ENCODE measurements at places on chromosomes 1 and 21. TPM values are rescaled to one million over a fixed set of nuclear protein-coding genes. Genes with fewer than 3 reads are reported as not detected.

DNA sequence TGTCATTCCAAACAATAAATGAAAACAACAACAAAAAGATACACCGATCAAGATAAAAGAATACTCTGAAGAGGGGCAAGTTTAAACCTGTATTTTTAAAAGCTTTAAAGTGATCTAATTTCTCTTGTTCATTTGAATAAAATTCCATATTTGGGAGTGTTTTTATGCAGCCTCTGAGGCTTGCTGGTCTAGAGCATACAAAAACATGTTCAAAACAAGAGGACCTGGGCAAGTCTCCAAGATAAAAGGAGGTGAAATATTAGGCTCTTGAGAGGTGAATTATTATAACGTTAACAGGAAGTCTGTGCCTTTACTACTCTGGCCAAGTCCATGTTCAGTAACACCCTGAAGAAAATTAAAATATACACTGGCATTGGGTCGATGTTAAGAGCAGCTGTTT, 20.1 kb downstream of the URB1 start:
- no peak for DNase-seq
- no peaks in the 10 kb centered on the region for H3K4me1 ChIP-seq
- H3K36me3 ChIP-seq: no peaks in the 10 kb centered on the region
- no peak overlapping the region for H3K4me3 ChIP-seq

DNA sequence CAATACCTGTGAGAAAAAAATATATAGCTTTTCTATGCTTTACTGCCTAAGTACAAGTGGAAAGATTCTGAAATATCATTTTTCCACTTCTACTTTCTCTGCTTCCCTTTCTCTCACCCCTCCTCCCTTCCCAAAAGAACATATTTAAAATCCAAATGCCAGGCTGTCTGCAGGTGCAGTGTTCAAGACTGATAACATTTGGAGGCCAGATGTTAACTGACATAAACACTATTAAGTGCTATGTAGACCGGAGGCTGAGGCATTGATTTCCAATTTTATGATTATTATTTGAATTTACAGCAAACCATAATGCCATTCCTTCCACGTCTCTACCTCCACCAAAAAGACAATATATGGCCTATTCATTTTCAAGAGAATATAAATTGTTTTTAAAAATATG, 296.9 kb upstream of the SGIP1 start:
- H3K27me3 ChIP-seq: peaks cover 8% of the 10 kb centered on the region
- peak overlapping the region; percentile 70 for H3K4me3 ChIP-seq
- peaks cover 43% of the 10 kb centered on the region for H3K4me1 ChIP-seq
- H3K27ac ChIP-seq: peak overlapping the region; percentile 44
- no peaks in the 10 kb centered on the region for H3K36me3 ChIP-seq
- no peak for DNase-seq

GRCh38 chr1:19202396-19202795, 7.7 kb downstream of the UBR4 start:
- H3K4me1 ChIP-seq: peaks cover 13% of the 10 kb centered on the region
- H3K4me3 ChIP-seq: no peak overlapping the region
- no peaks in the 10 kb centered on the region for H3K27me3 ChIP-seq
- no peak overlapping the region for H3K27ac ChIP-seq

SNX7 gene
- total RNA-seq: 20.3 TPM

- H3K27me3 ChIP-seq: peaks cover 2% of the 10 kb centered on the region
- DNase-seq: no peak
- H3K36me3 ChIP-seq: no peaks in the 10 kb centered on the region
- no peak overlapping the region for H3K4me3 ChIP-seq
- H3K27ac ChIP-seq: no peak overlapping the region
Measured at GRCh38 chr1:86714159-86714558, 9.8 kb downstream of the SH3GLB1 start.

PRKACB gene
- total RNA-seq: 11.2 TPM

DNA sequence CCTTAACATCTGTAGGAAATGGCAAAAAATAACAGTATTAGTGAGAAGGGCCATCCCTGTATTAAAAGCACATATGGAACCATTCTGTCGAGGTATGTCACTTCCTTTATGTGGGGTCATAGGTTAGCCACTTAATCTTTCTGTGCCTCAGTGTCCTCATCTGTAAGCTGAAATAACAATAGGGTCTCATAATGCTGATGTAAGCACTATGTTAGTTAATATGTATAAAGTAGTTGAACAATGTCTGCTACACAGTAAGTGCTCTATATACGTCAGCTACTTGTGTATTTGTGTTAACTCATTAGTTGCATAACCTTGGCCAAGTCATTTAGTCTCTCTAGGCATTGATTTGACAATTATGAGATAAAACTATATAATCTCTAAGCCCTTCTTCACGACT, 11.8 kb downstream of the PLPPR5 start:
- no peaks in the 10 kb centered on the region for H3K27me3 ChIP-seq
- H3K36me3 ChIP-seq: no peaks in the 10 kb centered on the region
- no peaks in the 10 kb centered on the region for H3K4me1 ChIP-seq
- H3K27ac ChIP-seq: no peak overlapping the region
- DNase-seq: no peak

GRCh38 chr1:230159580-230159979, 92.5 kb downstream of the GALNT2 start:
- H3K27ac ChIP-seq: no peak overlapping the region
- DNase-seq: no peak
- H3K4me3 ChIP-seq: no peak overlapping the region
- H3K27me3 ChIP-seq: no peaks in the 10 kb centered on the region
- H3K4me1 ChIP-seq: peaks cover 17% of the 10 kb centered on the region

GRCh38 chr1:196608390-196609369, at the start of gene KCNT2:
TSS of gene KCNT2 (minus strand) at chr1:196608440. CDS start at chr1:196608309, 131 bp downstream.
- peak; percentile 95 for DNase-seq
- H3K4me3 ChIP-seq: peak within 1 kb of the TSS; percentile 95
- no peaks in the 10 kb centered on the region for H3K36me3 ChIP-seq
- peaks cover 5% of the 10 kb centered on the region for H3K27me3 ChIP-seq
- peaks cover 30% of the 10 kb centered on the region for H3K4me1 ChIP-seq

DNA sequence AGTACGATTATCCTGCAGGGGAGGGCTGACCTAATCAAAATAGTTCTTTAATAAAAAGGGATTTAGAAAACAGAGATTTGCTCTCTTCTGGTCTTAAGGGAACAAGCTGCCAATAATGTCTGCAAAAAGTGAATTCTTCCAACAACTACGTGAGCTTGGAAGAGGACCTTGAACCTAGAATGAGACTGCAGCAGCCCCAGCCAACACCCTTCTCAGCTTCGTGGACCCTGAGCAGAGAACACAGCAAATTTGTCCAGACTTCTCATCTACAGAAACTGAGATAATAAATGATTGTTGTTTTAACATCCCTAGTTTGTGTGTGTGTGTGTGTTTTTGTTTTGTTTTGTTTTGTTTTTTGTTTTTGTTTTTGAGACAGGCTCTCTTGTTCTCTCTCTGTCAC, 309.4 kb downstream of the GRIK1 start:
- no peak overlapping the region for H3K27ac ChIP-seq
- no peaks in the 10 kb centered on the region for H3K27me3 ChIP-seq
- no peaks in the 10 kb centered on the region for H3K4me1 ChIP-seq
- no peaks in the 10 kb centered on the region for H3K36me3 ChIP-seq
- H3K4me3 ChIP-seq: no peak overlapping the region

ANKRD65 gene
- total RNA-seq: 38.4 TPM

TSSK3 gene
- 1.6 TPM for total RNA-seq

WDR26 gene
- total RNA-seq: 110 TPM

DNA sequence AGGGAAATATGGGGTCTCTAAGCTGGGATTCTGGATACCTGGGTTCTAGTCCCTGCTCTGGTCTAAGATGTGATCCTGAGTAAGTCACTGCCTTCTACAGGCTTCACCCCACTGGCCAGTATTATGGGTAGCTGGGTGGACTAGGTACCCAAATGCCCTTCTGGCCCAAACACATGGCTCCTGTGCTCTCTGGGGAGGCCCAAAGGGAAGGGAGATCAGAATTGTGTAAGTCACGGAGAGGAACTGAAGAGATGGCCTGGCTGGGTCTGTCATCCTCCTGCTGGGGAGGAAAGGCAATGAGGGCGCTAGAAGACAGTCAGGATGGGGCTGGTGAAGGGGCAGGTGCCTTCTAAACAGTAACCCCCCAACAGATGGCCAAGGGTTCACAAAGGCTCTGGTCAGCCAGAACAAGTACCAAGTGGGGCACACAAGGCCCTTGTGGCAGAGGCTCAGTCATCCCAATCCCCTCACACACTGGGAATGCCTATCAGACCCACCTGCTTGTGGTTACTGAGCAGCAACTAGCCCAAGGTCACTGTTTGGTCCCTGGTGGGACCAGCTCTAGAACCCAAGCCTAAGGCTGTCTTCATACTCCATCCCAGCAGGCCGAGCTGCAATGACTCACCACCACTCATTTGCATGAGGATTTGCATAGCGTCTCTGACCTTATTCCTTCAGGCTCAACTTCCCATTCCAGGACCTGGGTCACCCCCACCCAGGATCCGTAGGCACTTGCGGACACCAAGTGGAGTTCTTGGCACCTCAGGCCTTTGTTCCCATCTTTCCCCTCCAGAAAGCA, 9.2 kb downstream of the MEF2D start:
- H3K27me3 ChIP-seq: peaks cover 29% of the 10 kb centered on the region
- H3K27ac ChIP-seq: peak overlapping the region; percentile 100
- H3K4me1 ChIP-seq: peaks cover 80% of the 10 kb centered on the region

- H3K27me3 ChIP-seq: no peaks in the 10 kb centered on the region
- H3K4me3 ChIP-seq: no peak overlapping the region
- no peak for DNase-seq
Measured at GRCh38 chr1:200905411-200906052, 10.8 kb downstream of the INAVA start.

DNA sequence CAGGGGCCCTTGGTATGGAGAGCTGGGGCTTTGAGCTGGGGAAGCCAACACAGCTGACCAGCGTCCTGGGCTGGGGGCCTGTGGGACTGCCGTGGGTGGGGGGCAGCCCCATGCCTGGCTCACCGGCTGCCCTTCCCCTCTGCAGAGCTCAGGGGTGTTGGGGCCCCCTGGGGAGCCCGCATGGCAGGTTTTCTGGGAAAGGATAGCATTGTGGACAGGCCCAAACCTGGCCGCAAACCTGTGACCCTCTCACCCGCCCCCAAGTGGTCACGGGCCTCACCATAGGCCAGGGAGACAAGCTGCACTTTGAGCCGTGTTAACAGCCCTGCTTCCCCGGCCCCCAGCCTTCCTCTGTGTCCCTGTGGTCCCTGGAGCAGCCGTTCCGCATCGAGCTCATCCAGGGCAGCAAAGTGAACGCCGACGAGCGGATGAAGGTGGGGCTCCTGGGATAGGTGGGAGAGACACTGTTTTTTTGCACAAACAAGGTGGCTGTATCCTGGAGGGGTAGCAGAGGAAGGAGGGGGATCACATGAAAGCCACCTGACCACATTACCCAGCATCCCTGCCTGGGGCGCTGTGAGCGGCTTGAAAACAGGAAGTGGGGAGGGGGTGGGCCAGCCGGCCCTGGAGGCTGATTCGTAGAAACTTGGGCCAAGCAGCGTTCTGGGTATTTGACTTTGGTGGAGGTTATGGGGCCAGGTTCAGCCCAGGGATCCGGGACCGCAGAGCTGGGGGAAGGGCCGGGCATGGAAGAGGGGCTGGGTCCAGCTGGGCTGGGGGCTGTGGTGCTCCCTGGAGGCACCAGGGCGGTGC, 65.9 kb downstream of the PIK3CD start:
- no peaks in the 10 kb centered on the region for H3K36me3 ChIP-seq
- no peaks in the 10 kb centered on the region for H3K4me1 ChIP-seq
- no peak overlapping the region for H3K4me3 ChIP-seq
- H3K27me3 ChIP-seq: peaks cover 4% of the 10 kb centered on the region

GRCh38 chr1:165645654-165646366, 14.8 kb downstream of the MGST3 start:
- DNase-seq: no peak
- H3K4me1 ChIP-seq: no peaks in the 10 kb centered on the region
- no peak overlapping the region for H3K4me3 ChIP-seq
- H3K27ac ChIP-seq: no peak overlapping the region
- no peaks in the 10 kb centered on the region for H3K36me3 ChIP-seq
- peaks cover 2% of the 10 kb centered on the region for H3K27me3 ChIP-seq

RHBDL2 gene
- not detected for total RNA-seq

CLCA4 gene
- not detected for total RNA-seq

CCT3 gene
- total RNA-seq: 347 TPM

GRCh38 chr21:30434033-30434631, 4.1 kb downstream of the KRTAP13-4 start:
- peak; percentile 56 for DNase-seq
- no peaks in the 10 kb centered on the region for H3K36me3 ChIP-seq
- H3K27ac ChIP-seq: no peak overlapping the region
- no peaks in the 10 kb centered on the region for H3K4me1 ChIP-seq
- no peak overlapping the region for H3K4me3 ChIP-seq

- peaks cover 5% of the 10 kb centered on the region for H3K27me3 ChIP-seq
- no peak for DNase-seq
- peak overlapping the region; percentile 83 for H3K4me3 ChIP-seq
- H3K36me3 ChIP-seq: no peaks in the 10 kb centered on the region
- peaks cover 18% of the 10 kb centered on the region for H3K4me1 ChIP-seq
Measured at GRCh38 chr1:32962248-32962896, 2.2 kb downstream of the RNF19B start.

Data from glutamatergic neuron (in vitro differentiated cells).